ENCODE measurements at places on chromosomes 7 and 10.

GRCh38 chr7:102427019-102427405, 6.4 kb upstream of the ORAI2 start:
- H3K36me3 ChIP-seq = peaks cover 45% of the 10 kb centered on the region
- H3K4me1 ChIP-seq = peaks cover 63% of the 10 kb centered on the region
- peak overlapping the region; percentile 68 for H3K4me3 ChIP-seq
- H3K27me3 ChIP-seq = no peaks in the 10 kb centered on the region
- DNase-seq = no peak

- H3K27ac ChIP-seq = no peak overlapping the region
- no peaks in the 10 kb centered on the region for H3K4me1 ChIP-seq
- no peaks in the 10 kb centered on the region for H3K36me3 ChIP-seq
- DNase-seq = no peak
Observed at GRCh38 chr7:84337429-84337828, 142.8 kb upstream of the SEMA3A start.

DNA sequence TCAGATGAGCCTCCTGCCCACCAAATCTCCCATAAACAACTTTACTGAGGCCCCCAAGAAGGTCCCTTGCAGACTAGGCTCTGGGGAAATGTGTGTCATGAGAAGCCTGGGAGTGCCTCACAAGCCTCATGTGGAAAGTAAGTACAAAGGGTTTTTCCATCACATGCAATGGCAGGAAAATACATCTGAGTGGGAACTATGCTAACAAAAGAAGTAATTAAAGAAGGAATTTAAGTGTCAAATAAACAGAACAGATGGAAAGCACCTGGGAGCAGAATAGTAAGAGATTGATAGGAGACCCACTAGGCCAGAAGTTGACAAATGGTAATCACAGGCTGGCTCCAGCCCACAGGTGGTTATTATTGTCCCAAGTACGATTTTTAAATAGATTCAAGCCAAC, 20.5 kb downstream of the GSAP start:
- DNase-seq = no peak
- H3K4me3 ChIP-seq = no peak overlapping the region
- no peak overlapping the region for H3K27ac ChIP-seq
- no peaks in the 10 kb centered on the region for H3K36me3 ChIP-seq
- peaks cover 9% of the 10 kb centered on the region for H3K4me1 ChIP-seq

- no peaks in the 10 kb centered on the region for H3K4me1 ChIP-seq
- no peak overlapping the region for H3K4me3 ChIP-seq
- no peak for DNase-seq
- H3K27ac ChIP-seq = no peak overlapping the region
Observed at GRCh38 chr10:122795924-122796323, 49.7 kb downstream of the CUZD1 start.

DNA sequence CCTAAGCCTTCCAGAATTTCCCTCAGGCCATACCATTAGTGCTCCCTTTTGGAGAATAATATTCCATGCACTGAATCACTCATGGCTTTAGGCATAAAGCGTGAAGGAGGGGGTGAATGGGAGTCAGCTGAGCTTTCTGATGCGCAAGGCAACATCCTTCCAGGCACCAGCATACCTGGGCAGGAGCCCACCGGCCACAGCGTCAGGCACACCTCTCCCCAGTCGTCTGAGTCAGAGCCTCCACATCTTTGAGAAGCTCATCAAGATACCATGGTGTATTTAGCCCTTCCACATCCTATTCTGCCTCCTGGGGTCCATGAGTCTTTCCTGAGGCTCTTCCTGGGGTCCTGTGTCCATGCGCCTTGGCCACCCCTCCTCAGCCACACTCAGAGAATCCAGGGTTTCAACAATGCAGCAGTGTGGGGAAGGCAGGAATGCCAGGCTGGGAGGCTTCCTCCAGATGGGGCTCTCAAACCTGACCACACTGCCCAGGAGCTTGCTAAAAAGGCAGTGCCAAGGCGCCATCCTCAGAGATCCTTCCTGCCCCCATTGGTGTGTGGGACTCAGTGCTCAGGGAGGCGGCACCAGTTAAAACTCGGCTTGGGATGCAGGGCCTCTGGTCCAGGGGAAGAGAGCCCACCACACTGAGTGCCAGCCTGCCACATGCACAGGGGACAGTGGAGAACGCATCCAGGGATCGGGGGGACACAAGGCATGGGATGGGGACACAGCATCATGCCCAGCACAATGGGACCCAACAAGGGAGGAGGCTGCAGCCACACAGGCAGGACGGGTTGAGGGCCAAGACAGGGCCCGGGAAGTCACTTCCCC, 31.6 kb downstream of the RASGEF1A start:
- peaks cover 20% of the 10 kb centered on the region for H3K27me3 ChIP-seq
- no peaks in the 10 kb centered on the region for H3K36me3 ChIP-seq
- no peak for DNase-seq

DNA sequence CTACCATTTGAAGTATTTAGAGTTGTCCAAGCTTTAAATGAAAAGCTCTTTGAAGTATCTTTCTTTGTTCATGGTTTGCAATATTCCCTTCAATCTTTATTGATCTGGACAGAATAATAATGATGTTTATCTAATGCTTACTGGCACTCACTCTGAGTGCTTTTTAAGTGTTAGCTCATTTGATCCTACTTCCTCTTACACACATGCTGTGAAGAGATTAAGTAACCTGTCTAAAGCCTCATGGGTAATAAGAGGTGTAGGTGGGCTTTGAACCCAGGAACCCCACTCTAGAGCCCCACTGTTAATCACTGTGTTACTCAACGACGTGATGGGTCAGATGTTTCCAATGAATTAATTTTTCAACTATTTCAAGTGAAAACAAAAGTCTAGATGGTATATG, 31.1 kb upstream of the ADD3 start:
- H3K27me3 ChIP-seq = peaks cover 28% of the 10 kb centered on the region
- no peak for DNase-seq
- H3K36me3 ChIP-seq = no peaks in the 10 kb centered on the region
- H3K4me3 ChIP-seq = no peak overlapping the region
- H3K27ac ChIP-seq = no peak overlapping the region
- no peaks in the 10 kb centered on the region for H3K4me1 ChIP-seq

GRCh38 chr7:143126146-143126545, 5.7 kb upstream of the PIP start:
- H3K4me3 ChIP-seq = no peak overlapping the region
- peaks cover 2% of the 10 kb centered on the region for H3K4me1 ChIP-seq
- H3K27ac ChIP-seq = no peak overlapping the region
- DNase-seq = no peak
- no peaks in the 10 kb centered on the region for H3K27me3 ChIP-seq

DNA sequence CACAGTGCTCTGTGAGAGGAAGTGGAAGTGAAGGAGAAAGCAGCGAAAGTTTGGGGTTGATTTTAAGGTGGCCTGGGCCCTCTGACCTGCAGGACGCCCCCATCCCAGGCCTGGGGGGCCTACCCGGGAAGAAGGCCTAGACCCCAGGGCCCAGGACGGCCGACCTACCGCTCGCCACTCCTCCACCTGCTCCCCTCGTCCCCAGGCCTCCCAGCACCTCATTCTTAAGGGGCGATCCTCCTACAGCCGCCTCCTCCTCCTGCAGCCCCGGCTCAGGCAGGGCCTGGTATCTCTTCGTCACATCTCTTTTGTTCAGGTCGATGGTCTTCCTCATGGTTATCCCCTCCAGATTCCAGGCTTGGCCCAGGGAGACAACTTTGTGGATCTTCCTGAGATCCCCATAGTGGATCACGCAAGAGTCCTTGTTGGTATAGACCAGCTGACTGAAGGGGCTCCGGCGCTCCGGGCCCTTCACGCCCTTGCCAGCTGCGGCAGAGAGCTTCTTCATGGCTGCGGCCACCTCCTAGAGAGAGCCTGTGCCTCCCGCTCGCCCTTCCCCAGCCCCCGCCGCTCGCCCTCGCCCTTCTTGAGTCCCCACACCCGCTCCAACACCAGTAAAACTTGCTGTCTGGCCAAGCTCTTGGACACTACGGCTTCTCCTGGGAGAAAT, 117.5 kb downstream of the OR13A1 start:
- H3K27me3 ChIP-seq = no peaks in the 10 kb centered on the region
- no peaks in the 10 kb centered on the region for H3K4me1 ChIP-seq
- no peak overlapping the region for H3K4me3 ChIP-seq
- no peak overlapping the region for H3K27ac ChIP-seq

GRCh38 chr10:4678023-4678950, 147.7 kb upstream of the AKR1E2 start:
- H3K36me3 ChIP-seq = no peaks in the 10 kb centered on the region
- no peak for DNase-seq
- H3K4me3 ChIP-seq = no peak overlapping the region
- H3K27me3 ChIP-seq = peaks cover 18% of the 10 kb centered on the region

DNA sequence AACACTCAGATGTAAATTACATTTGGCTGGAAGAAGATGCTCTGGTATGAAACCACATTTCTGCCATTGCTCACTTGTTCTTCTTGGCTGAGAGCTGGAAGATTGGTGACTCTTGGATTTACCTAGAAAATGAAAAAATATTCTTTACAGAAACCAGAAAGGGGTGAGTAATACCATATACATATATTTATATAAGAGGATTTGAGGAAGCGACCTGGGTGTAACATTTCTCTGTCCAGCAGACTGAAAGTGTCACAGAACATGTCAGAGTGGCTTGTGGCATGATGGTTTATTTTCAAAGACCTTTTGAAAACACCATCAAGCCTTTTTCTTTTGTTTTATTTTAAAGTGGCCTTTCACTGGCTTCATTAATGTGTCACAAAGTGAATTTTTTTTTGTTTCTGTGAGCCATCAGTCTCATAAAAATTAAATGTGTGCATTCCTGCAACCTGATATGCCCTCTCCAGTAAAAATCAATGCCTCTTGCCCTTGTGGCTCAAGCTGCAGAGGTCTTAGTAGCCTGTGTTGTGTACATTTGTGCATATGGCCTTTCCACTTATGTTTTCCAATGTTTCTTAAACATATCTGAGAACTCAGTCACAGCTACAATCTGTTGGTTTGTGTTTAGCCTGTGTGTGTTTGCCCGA, 23.5 kb downstream of the CREB5 start:
- H3K36me3 ChIP-seq = no peaks in the 10 kb centered on the region
- H3K4me1 ChIP-seq = no peaks in the 10 kb centered on the region
- no peak overlapping the region for H3K27ac ChIP-seq
- H3K27me3 ChIP-seq = peaks cover 20% of the 10 kb centered on the region
- no peak overlapping the region for H3K4me3 ChIP-seq
- DNase-seq = no peak

- H3K27ac ChIP-seq = no peak overlapping the region
- peaks cover 5% of the 10 kb centered on the region for H3K36me3 ChIP-seq
- DNase-seq = peak; percentile 46
- H3K4me3 ChIP-seq = no peak overlapping the region
- H3K27me3 ChIP-seq = peaks cover 10% of the 10 kb centered on the region
Observed at GRCh38 chr10:96642973-96643372, 56.2 kb upstream of the TM9SF3 start.

DNA sequence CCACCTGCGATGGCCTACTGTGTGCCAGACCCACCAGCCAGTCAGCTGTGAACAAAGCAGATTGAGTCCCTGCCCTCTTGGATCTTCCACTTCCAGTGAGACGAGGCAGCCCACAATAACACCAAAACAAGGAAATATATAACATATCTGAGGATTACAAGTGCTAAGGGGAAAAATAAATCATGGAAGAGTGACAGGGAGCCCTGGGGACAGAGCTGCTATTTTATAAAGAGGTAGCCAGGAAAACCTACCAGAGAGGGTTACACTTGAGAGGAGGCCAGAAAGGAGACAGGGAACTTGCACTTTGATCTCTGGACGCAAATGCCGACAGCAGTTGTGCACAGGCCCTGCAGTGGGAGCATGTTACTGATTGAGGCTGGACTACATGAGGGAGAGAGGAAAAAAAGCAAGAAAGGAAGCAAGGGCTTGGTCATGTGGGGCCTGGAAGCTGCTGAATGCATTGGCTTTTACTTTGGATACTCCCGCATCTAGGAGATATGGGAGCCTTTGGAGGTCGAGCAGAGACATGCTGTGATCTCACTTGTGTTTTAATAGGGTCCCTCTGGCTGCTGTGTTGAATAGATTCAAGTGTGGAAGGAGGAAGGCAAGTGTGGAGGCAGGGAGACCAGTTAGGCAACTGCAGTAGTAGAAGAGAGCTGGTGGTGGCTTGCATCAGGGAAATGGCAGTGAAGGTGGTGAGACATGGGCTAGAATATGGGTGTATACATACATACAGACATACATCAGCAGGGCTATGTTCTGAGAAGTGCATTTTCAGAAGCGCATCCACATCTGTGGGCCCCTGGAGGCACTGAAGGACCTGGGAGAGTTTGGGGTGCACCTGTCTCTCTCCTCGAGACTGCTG, 26.2 kb downstream of the MINDY4 start:
- no peak overlapping the region for H3K27ac ChIP-seq
- no peak overlapping the region for H3K4me3 ChIP-seq
- no peaks in the 10 kb centered on the region for H3K36me3 ChIP-seq

DNA sequence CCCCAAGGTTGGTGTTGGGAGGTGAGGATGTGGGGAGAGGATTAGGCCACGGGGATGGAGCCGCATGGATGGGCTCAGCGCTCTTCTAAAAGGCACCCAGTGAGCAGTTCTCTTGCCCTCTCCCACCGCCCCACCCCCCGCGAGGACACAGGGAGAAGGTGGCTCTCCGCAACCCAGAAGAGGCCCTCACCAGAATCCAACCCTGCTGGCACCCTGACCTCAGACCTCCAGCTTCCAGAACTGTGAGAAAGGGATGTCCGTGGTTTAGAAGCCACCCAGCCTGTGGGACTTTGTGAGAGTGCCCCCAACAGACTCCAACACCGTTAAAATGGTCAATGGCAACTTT, 242.8 kb upstream of the PPP2R2D start:
- no peak overlapping the region for H3K4me3 ChIP-seq
- no peak overlapping the region for H3K27ac ChIP-seq

DNA sequence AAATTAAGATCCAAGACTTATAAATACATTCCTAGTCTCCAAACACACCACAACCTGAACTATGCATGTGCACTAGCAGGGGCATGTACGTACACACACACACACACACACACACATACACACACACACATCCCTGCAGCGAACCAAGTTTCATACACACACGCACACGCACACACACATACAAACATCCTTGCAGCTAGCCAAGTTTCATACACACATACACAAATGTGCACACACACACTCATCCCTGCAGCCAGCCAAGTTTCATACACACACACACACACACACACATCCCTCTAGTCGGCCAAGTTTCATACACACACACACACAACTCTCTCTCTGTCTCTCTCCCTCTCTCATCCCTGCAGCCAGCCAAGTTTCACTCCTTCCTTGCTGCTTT, 82.7 kb upstream of the WIPF3 start:
- no peak overlapping the region for H3K4me3 ChIP-seq
- no peaks in the 10 kb centered on the region for H3K36me3 ChIP-seq
- peaks cover 17% of the 10 kb centered on the region for H3K27me3 ChIP-seq
- DNase-seq = no peak

DNA sequence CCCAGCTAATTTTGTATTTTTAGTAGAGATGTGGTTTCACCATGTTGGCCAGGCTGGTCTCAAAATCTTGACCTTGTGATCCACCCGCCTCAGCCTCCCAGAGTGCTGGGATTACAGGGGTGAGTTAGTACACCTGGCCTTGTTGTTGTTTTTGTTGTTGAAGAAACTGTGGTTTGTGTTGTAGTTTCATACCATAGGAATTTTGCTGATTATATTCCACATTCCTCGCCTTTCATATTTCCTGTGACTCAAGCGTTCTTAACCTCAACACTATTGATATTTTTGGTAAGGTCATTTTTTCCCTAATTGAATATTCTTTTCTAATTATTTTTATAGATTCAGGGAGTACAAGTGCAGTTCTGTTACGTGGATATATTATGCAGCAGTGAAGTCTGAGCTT, 16.7 kb downstream of the LIPF start:
- no peaks in the 10 kb centered on the region for H3K36me3 ChIP-seq
- H3K27ac ChIP-seq = no peak overlapping the region
- no peaks in the 10 kb centered on the region for H3K4me1 ChIP-seq
- H3K27me3 ChIP-seq = peaks cover 35% of the 10 kb centered on the region
- no peak overlapping the region for H3K4me3 ChIP-seq

GRCh38 chr10:24544776-24545175, 178.9 kb downstream of the ARHGAP21 start:
- DNase-seq = no peak
- H3K36me3 ChIP-seq = no peaks in the 10 kb centered on the region
